NT2/D1 (cell line): ENCODE measurements at places on chromosomes 6 and 20.

GRCh38 chr6:32152769-32153563 lies 975 bp upstream of the PPT2 start:
- no peak for DNase-seq

- no peak for DNase-seq
Observed at GRCh38 chr6:99611148-99611547, 4.5 kb downstream of the PRDM13 start.

GRCh38 chr20:2657674-2658073 lies 5.2 kb downstream of the NOP56 start:
- no peak for DNase-seq

- no peak for DNase-seq
Observed at GRCh38 chr6:52059821-52060220, 27.6 kb downstream of the PKHD1 start.

DNA sequence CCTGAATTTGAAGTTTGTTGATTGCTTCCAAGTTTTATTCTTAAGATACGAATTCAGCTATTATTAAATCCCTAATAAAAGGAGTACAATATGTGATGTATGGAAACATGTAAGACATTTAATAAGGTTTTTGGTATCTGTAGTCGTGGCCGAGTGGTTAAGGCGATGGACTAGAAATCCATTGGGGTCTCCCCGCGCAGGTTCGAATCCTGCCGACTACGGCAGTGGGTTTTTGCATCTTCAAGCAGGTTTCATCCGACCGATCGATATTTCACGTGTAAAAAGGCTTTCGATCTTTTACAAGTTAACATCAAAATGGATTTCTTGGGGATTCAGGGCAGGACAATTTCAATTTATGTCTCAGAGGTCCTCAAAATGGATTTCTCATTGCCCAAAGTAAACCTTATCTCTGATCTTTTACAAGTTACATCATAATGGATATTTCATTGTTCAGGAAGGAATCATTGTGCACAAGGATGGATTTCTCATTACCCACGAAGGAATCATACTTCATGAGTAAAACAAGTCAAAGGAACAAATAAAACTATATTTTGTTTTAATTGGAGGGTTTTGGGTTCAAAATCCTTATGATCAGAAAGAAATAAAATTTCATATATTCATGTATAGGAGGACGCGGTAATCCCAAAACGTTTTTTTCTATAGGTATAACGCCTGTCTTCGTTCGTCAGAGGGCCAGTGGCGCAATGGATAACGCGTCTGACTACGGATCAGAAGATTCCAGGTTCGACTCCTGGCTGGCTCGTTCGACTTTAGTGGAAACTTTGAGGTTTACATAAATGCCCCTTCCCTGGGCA lies 37.3 kb upstream of the BTN3A2 start:
- no peak for DNase-seq
